ENCODE measurements at places on chromosomes 4 and X.

- DNase-seq, result no peak
Observed at GRCh38 chrX:99698451-99698850, 711.6 kb downstream of the PCDH19 start.

- DNase-seq, result no peak
Observed at GRCh38 chr4:140088323-140088967, 65.5 kb downstream of the MAML3 start.

DNA sequence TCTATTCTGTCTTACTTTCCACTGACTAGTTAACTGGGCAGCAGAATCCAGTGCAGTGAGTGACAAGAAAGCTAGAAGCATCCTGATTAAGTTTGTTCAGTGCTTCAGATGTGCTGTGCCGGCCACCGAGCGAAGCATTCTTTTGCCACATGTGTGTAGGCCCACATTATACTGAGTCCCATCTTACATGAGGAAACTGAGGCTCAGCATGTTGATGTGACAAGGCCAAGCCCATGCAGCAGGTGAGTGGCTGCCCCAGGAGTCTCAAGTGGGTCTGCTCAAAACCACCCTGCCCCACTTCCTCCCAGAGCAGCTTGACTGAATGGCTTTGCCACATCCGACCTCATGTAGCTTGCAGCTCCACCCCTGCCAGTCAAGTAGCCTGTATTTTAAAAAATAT is 50.5 kb downstream of the RHOH start:
- no peak for DNase-seq

DNA sequence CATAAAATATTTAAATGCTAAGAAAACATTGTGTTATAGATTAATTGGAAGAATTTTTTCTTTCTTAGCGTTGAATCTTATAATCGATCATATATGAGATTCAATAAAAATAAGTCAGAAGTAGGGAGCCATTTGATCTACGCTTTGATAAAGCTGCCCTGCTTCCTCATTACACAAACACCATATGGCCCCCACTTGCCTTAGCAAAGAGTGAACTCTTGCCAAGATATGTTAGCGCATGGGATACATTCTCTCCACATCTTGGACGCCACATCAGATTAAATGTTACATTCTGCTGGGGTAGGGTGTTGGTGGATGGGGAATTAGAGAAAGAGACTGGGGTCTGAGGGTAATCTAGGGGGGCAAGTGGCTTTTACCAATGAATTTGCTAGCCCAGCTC is 207.7 kb upstream of the MID1 start:
- DNase-seq, result no peak

GRCh38 chrX:3044671-3045070 is 3.4 kb downstream of the ARSF start:
- no peak for DNase-seq

DNA sequence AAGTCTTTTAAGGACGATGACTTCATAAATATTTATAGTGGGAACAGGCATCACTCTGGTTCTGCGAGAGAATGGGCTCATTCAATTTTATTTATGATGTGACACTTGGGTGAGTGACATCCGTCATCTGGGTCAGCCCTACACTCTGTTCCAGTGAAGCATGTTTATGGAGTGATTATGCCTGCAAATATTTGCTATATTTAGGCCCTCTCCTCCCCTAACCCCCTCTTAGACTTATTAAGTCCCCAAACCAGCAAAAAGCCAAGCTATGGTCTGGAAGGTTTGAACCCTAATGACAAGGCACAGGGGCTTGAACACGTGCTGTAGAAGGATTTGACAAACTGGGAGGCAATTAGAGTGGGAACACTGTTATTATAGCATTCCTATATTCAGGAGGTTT is 55.9 kb downstream of the C4orf51 start:
- no peak for DNase-seq

DNA sequence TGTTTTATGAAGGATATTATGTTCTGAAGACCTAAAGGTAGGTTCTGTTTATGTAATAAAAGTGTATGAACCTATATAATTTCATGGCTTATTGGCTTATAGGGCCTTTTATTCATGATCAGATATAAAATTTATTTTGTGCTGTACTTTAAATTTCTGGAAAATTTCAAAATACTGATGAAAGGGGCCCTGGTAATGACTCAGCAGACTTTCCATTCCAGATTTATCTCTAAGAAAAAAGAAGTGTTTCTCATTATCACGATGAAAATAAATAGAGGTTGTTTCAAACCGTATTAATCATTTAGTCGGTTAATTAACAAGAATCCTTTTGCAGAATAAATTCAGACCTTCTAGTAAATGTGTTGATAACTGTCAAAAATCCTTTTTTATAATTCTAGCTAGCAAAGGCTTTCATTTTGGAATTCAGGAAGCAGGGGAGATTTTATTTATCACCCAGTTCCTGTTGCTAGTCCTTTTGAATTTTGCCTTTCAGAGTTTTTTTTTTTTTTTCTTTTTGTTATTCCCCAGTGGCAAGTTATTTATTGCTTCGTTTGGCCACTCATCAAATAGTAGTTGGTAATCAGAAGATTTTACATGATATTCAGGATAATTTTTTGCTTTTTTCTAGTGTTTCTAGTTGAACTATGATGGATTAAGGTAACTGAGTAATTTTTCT is 5.4 kb upstream of the TAPT1 start:
- DNase-seq, result no peak

GRCh38 chr4:82891707-82892466 is 934 bp upstream of the SEC31A start:
- no peak for DNase-seq

DNA sequence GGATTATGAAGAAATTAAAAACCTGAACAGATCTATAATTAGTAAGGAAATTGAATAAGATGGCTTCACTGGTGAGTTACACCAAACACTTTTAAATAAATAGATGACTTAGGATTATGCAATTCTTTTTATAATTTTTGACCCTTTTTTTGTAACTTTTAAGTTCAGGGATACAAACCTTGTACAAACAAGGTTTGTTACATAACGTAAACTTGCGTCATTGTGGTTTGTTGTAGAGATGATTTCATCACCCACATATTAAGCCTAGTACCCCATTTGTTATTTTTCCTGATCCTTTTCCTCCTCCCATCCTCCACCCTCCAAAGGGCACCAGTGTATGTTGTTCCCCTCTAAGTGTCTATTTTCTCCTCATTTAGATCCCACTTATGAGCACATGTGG is 75.7 kb downstream of the CPEB2 start:
- no peak for DNase-seq

GRCh38 chr4:124519196-124519595 is 193.3 kb downstream of the ANKRD50 start:
- no peak for DNase-seq

GRCh38 chr4:36388710-36389109 is 107.3 kb downstream of the DTHD1 start:
- no peak for DNase-seq

- DNase-seq, result no peak
Observed at GRCh38 chr4:38670939-38671591, 7.1 kb downstream of the KLF3 start.

DNA sequence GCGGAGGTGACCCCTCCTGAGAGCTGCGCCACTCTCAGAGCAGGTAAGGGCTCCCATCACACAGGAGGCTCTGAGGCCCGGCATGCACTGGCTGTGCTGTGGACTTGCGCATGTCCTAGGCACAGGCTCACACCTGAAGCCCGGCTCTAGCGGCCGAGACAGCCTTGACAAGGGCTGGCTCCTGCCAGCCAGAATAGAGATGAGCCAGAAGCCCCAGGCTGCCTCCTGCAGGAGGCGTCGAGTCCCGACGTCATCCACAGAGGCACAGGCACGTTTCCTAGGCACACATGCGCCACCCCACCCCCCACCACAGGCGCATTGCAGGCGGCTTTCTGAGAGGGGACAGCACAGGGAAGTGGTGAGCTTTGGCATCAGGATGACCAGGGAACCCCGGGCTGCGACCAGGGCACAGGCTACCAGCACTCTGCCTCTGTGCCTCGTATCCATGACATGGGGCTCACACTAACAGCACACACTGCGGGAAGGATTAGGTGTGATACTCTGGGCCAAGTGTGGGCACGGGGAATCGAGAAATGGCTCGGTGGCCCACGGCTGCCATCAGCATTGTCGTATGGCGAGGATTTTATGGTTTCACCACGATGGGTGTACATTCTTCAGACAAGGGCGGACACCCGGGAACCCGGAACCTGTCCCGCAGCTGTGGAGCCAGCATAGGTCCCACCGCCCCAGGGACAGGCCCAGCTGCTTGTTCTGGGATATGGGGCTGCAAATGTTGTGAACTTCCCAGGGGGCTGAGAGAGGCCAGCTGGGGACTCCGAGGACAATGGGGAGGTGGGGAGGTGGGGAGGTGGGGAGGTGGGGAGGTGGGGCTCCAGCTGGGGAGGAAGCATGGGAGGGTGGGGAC is 90.7 kb upstream of the ADRA2C start:
- no peak for DNase-seq
